ENCODE measurements at places on chromosomes 5 and 9.

DNA sequence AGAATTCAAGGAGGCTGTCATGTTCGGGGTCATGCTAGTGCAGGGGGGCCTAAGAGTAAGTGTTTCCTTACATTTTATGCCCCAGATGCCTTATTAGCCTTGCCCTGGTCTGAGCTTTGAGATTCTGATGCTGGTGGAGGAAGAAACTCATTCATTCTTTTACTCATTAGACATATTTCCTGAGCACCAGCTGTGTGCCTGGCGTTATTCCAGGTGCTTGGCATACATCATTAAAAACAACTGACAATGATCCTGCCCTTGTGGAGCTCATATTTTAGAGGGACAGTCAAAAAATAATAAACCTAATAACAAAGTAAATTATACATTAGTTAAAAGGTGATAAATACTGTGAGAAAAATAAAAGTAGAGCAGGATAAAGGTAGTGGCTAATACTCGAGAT lies 138.9 kb upstream of the SGCD start:
- no peak for DNase-seq

DNA sequence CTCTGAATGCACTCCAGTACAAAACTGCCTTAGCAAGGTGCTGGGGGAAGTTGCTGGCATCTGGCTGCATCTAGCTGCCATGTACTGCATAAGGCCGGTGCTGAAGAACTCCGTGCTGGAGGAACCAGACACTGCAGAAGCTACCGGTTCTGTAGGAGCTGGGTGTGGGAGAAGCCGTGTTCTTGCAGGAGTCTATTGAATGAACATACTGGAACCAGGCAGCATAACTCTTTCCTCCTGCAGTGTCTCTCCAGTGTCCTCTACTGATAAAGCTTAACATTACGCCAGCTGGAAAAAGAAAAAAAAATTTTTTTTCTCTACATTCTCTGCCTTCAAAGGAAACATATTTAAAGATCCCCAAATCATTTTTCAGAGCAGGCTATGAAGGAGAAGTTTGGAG lies 38.5 kb downstream of the VPS13A start:
- no peak for DNase-seq

DNA sequence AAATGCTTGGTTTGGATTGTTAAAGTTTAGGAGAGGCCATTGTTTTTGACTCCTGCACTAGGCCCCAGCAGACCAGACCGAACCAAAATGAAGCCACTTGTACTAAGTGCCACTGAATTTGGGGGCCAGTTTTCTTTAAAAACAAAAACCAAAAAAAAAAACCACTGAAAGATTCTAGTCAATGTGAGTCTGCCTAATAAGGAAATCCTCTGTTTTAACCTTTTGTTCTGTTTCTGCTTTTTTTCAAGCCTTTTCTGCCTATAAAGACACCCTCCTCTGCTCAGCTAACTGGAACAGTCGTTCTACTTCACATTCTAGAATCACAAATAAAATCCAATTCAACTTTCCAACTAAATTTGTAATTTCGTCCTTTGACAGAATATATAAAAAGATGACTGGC lies 64.9 kb downstream of the SERINC5 start:
- DNase-seq: no peak

GRCh38 chr5:81657386-81657785 lies 93.5 kb downstream of the SSBP2 start:
- DNase-seq: no peak

DNA sequence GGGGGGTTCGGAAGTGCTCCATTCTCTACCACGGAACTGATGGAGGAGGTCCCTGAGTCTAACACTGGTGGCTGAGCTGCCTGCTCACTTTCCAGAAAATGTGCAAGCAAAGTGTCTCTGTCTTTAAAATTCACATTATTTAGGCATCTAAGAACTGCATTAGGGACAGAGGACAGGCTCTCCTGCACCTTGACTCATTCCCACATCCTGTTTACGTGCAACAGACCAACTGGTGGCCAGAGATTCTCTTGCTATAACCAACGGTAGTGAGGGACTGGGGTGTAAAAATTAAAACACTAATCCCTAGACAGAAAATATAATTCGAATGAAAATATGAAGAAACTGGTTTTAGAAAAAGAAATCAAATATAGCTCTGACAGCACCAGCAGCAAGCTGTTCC lies 320.9 kb downstream of the IRX2 start:
- DNase-seq: no peak

DNA sequence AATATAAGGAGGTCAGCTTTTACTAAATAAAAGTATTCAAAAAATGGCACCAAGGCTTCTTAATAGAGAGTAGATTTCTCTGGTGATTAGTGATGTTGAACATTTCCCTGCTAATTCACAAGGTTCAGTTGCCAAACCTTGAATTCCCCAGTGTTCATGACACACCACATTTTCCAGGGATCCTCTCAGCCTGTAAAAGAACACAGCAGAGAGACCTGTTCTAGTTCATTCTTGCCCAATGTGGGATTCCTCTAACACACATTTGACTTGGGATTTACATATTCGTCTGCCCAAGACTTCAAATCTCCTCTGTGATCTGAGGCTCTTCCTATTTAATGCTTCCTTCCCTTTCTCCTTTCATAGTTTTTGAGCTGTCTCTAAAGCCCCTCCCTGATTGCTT lies 273.2 kb upstream of the CDH9 start:
- DNase-seq: no peak

DNA sequence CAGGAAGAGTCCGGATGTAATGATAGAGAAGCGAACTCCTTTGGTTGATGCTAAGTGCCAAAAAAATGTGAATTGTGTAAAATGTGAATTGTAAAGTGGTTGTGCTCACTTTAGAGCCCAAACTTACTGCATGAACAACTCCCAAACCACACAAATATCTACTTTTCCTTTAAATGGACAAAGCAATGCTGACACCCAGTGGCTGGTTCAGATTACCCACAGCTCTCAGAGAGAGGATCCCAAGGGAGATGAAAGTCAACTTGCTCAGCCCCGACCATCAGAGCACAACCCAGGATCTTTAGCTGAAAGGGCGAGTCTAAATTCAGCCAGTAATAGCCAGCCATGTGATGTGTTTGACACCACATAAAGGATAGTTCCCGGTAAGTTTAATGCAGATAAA lies 133.7 kb downstream of the NMUR2 start:
- DNase-seq: no peak

DNA sequence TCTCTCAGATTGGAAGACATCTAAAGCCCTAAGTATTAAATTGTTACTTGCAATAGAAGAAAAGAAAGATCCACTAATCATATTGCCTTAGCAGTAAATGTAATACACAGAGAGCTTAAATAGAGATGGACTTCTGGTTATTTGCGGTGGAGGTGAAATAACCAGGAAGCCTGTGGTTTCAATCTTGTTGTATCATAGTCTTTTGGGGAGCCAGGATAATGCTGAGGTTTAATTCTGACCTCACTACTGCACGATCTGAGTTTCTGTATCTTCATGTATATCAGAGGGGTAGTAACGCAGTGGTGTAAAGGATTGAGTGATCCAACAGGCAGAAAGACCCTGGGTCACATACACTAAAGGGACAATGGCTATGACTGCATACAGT lies 71.7 kb downstream of the ANKRD55 start:
- DNase-seq: no peak

DNA sequence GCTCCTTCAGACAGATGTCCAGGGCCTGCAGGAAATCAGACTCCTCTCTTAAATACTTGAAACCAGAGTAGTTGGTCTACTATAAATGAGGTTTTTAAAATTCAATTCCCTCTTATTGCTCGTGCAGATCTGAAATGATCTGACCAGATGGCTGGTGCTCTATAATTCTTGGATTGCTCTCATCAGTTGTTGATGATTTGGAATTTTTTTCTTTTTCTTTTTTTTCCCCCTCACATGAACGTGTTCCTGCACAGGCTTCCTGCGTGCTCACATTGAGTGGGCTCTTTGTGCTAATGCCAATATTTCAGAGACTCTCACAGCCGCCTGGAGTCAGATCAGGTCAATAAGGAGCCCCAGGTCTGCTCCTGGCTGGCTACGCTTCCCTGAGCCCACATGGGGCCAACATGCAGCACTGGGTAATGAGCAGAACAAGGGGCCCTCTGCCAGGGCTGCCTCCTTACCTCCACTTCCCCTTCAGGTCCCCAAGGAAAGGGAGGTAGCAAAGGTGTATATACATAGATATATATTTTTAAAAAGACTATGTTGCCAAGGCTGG lies 82.0 kb downstream of the SIL1 start:
- no peak for DNase-seq

Measured in hippocampal formation (tissue), 2 donors.